EL (cell line): ENCODE measurements at places on chromosomes 1 and 21.

GRCh38 chr1:165354739-165355138, 1.8 kb downstream of the LMX1A start:
- no peak for DNase-seq

DNA sequence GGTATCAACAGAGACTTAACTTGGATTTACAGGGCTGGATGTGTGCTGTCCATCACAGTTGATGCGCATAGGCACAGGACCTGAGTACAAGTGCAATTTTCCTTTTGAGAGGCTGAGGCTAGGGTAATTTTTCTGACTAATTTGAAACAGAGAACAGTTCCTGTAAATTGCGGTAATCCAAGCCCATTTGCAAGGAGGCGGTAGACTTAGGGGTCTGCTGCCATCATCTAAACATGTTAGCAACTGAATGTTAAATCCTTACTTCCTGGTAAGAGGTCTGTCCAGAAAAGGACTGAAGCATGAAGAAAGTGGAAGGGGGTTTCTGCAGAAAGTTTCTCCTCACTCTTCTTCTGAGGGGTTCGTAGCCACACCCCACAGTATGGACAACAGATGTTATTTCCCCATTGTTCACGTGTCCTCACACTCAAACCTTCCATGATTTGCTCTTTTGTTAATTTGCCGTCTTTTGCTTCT, 23.7 kb upstream of the C1orf198 start:
- DNase-seq: no peak

DNA sequence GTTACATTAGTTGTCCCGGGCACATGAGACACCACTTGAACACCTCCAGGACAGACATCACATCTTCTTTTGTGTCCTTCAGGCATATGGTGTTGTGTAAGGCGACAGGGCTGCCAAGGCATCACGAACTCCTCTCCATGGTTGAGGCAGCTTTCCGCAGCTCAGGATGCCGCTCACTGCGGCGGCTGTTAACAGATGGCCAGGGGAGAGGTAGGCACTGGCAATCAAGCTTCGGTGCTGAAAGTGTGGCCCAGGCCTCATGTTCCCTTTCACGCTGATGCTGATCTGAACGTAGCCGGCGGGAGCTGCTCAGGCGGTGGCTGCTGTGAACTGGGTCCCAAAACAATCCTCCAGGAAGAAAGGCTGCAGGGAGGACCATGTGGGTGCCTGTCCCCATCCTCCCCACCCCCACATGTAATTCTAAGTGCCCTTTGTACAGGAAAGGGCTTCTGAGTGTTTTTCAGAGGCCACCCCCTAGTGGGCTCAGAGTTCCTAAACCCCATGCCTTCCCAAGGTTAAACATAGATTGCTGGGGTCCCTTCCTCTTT, 287.1 kb upstream of the AJAP1 start:
- no peak for DNase-seq

DNA sequence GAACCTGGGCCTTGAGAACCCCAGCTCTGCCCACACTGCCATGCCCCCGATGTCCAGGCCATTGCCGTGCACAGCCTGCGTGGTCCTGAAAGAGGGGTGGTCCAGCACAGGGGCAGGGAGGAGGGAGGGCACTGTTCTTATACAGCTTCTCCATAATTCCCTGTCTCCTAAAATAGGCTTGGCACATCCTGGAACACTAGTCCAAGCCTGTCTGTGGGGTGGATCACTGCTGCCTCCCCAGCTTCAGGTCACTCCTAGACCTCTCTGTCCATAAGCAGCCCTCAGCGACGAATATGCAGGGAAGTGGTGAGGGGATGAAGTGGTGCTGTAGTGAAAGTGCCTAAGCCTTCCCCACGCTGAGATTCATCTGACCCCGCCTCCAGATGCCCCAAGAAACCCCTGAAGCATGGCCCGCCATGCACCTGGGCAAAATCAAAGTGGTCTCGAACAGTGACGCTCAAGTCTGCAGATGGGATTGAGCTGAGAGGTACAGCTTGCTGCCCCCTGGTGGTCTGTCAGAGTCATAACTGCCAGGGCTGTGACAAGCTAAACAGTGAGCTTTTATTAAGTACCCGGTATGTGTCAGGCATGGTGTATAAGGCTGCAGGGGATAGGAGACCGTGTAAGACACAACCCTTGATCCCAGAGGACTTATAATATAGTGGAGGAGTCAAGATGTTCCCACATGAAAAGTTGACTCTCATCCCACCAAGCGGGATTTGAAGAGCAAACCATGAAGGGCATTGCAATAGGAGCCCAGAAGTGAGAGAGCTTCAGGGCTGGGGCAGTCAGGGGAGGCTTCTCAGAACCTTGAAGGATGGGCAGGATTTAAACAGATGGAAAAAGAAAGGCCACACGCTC, 66.6 kb downstream of the FAM163A start:
- DNase-seq: peak; percentile 69

GRCh38 chr21:34911360-34911759, 137.7 kb downstream of the RUNX1 start:
- DNase-seq: no peak

DNA sequence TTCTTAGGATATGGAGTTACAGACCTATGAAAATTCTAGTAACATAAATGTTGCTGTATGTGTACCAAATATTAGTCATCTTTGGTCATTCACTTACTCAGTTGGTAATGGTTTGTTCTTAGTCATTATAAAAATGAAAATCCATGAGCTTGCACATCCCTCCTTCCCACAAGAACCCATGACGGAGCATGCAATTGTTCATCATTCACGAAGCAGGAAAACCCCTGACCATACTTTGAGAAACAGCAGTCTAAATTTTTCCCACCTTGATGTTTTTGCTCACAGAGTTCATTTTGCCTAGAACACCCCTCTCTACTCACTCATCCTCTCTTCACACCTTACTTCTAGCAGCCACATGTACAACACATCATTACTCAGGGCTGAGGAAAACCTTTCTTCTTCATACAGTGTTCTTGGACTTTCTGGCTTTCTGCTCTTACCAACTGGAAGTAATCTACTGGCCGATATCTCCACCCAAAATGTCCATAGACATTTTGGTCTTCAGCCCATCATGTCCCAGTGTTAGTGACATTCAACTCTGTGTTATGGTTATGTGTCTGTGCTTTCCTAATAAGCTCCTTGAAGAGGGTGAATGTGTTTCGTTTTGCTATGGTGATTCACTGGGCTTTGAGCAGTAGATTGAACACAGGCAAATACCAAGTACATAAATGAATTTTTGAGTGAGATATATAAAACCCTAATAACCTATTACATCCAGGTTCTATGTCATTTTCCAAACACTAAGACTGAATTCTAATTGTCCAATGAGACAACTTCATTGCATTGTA, 189.9 kb downstream of the ZC3H11B start:
- peak; percentile 33 for DNase-seq

DNA sequence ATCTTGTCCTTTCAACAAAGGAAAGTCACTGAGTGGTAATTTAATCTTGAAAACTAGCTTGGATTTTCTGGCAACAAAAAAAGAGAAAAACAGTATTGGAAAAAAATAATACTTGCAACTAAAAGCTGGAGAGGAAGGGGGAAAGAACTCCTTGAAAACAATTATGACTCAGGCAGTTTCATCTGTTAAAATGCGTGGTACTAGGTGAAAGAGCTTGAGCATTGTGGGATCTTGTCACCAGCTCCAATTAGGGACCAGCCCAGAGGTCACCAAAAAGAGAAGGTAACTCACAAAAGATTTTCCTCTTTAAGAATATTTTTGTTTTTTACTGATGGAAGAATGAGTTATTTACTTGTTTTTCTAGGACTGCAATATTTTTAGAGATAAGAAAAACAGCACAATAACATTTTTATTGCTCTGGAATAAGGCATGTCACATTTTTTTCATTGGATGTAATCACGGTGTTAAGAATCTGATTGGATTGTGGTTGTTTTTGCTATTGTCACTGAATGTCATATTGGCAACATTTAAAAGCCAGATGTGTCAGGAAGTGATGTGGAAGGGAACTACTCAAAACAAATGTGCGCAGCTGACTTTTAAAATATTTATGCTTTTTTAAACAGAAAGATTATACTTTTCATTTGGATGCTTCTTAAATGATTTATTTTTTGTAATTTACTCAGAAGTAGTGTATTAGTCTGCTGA, 78.5 kb upstream of the ADAMTS5 start:
- DNase-seq: no peak

- peak; percentile 48 for DNase-seq
Measured at GRCh38 chr21:33360281-33360680, 35.5 kb downstream of the IFNAR1 start.

- no peak for DNase-seq
Measured at GRCh38 chr1:18505666-18506065, 24.9 kb downstream of the KLHDC7A start.

DNA sequence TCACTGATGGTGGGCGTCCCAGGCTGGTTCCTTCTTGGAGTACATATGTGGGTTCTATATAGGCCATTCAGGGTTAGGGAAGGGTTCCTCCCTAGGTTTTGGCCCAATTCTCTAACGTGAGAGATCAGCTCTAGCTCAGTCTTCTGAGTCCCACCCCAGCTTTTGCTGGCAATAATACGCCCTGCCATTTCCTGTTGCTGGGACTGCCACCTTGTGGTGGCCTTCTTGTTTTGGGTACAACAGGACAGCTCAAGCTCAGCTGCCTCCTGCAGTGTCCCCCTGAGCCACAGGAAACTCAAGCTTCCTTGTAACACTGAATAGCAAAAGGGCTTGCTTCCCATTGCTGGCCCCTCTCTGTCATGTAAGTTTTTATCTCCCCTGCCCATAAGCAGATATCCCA, 77.8 kb downstream of the BACH1 start:
- peak; percentile 43 for DNase-seq

DNA sequence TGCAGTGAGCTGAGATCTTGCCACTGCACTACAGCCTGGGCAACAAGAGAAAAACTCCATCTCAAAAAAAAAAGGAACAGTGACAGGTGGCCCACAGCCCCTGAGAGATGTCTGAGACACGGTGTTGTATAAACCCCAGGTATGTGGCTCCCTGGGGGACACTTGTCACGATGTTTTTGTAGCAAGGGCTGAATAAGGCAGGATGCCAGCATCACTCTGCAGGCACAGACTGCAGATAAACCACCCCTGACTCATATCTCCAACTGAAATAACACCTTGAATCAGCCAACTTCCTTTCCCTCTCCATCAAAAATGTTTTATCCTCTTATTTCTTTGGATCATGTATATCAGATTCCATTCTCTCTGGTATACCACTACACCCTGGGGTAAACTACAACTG, 52.5 kb downstream of the NMNAT2 start:
- DNase-seq: no peak

GRCh38 chr1:3518256-3518655, 63.8 kb downstream of the ARHGEF16 start:
- DNase-seq: no peak

DNA sequence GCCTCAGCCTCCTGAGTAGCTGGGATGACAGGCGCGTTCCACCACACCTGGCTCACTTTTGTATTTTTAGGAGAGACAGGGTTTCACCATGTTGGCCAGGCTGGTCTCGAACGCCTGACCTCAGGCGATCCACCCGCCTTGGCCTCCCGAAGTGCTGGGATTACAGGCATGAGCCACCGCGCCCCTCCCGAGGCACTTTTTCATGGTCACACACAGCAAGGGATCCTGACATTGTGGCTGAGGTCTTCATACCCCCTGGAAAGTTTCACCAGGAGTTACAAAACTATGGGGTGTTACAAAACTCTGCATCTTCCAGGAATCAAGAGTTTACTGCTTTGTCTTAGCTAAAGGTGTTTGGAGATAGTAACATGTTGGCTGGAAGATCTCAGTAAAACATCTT, 234.3 kb upstream of the TMEM51 start:
- DNase-seq: no peak

- no peak for DNase-seq
Measured at GRCh38 chr21:45640001-45640887, 3.3 kb upstream of the PCBP3 start.

DNA sequence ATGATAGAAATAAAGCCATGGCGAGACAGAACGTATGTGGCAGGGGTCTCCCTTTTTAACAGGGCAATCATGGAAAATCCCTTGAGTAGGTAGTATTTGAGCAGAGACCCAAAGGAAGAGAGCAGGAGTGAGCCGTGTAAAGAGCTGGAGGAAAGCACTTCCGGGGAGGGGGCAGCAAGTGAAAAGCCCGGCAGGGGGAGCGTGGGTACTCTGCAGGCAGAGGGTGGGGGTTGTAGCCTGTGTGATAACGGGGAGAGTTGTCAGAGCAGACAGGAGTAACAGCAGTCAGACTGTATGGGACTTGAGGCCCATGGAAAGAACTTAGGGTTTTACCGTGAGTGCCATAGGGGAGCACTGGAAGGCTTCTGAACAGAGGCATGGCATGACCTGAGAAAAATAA, 51.1 kb upstream of the LDLRAP1 start:
- DNase-seq: no peak

DNA sequence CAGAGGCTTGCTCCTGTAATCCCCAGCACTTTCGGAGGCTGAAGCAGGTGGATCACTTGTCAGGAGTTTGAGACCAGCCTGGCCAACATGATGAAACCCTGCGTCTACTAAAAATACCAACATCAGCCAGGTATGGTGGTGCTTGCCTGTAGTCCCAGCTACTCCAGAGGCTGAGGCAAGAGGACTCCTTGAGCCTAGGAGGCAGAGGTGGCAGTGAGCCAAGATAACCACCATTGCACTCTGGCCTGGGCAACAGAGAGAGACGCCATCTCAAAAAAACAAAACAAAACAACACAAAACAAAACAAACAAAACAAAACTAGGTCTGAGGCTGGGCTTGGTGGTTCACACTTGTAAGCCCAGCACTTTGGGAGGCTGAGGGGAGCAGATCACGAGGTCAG, 38.7 kb upstream of the RAP1GAP start:
- no peak for DNase-seq

- peak; percentile 71 for DNase-seq
Measured at GRCh38 chr1:38055398-38055797, 8.8 kb upstream of the POU3F1 start.

GRCh38 chr1:58084266-58084665, 462.3 kb downstream of the OMA1 start:
- DNase-seq: no peak

- DNase-seq: no peak
Measured at GRCh38 chr1:18362150-18362549, 118.6 kb upstream of the KLHDC7A start.

DNA sequence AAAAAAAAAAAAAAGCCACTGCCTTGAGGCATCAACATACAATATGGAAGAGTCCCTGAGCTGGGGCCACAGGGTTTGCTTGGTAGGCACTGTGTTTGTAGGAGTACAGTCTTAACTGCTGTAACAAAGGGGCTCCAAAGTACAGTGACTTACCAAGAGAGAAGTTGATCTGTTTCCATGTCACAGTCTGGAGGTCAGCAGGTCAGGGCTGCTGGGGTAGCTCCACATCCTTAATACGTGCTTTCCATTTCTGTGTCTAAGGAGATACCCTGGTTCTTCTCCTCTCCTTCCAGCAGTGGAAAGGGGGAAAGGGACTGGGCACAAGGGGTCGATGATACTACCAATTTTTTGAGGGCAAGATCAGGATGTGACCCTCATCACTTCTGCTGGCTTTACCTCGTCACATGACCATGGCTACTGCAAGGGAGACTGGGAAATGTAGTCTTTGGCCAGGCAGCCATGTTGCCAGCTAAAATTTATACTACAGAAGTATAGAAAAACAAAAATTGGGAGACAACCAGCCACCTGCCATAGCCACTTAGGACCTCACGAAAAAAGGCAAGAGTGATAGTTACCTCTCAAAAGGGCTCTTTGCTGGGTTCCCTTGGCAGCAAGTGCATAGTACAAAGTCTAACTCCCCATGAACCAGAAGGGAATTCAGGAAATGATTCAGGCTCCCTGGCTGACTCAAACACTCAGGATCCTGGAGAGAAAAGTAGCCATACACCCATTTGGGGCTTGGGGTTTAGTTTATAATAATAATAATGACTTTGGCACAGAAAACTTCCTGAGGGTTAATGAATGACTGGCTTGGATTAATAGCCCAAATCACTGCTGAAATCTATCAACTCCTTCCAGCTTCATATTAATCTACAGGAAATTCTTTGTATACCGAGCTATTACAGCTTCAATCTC, 52.7 kb upstream of the ATP5PO start:
- DNase-seq: peak; percentile 76

GRCh38 chr1:30965924-30966599, 57.5 kb upstream of the SDC3 start:
- DNase-seq: no peak
